ENCODE measurements at places on chromosomes 11 and 22.
A peak's percentile ranks its signal among the peaks of the same experiment; 100 is the strongest.

GRCh38 chr11:13140028-13140870 is 131.1 kb downstream of the RASSF10 start:
- DNase-seq, result peak; percentile 44

- DNase-seq, result no peak
These were observed 1.5 kb downstream of the SYT12 start for GRCh38 chr11:67024410-67024809.

GRCh38 chr11:5593146-5593545 is 3.3 kb upstream of the TRIM6 start:
- no peak for DNase-seq

DNA sequence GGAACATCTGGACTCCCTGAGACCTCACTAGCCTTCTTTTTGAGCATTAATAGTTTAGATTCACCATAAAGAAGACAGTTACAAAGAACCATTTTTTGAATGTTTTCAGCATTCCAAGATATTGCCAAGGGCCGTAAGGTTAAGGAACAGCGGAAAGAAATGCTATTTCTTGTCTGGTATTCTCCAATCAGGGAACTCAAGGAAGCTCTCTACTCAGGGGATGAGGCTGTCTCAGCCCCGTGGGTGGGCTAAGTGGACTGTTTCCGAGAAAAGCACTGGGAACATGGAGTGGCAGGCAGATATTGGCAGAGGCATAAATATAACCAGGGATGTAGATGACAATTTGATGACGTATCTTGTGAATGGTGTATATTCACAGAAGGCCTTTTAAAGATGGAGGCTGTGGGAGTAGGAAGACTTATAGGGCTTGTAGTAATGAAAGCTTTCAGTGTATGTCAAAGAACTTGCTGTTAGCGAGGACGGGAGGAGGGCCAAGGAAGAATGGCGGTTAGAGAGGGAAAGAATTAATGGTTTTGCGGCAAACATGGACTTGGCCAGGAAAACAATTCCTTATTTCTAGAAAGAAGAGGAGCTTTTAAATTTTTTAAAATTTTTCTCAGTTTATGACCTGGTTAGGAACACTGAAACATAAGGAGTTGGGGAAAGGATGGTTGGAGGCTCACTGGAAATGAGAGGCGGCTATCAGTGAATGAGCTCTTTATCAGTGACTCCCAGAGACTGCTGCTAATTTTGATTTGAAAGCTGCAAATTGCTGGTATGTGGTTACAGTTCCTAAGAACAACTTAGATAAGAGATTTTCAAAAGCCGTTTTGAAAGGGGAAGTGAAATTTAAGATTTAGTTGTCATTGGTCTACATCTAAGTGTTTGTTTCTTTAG is 64.6 kb downstream of the ST3GAL4 start:
- peak; percentile 47 for DNase-seq

DNA sequence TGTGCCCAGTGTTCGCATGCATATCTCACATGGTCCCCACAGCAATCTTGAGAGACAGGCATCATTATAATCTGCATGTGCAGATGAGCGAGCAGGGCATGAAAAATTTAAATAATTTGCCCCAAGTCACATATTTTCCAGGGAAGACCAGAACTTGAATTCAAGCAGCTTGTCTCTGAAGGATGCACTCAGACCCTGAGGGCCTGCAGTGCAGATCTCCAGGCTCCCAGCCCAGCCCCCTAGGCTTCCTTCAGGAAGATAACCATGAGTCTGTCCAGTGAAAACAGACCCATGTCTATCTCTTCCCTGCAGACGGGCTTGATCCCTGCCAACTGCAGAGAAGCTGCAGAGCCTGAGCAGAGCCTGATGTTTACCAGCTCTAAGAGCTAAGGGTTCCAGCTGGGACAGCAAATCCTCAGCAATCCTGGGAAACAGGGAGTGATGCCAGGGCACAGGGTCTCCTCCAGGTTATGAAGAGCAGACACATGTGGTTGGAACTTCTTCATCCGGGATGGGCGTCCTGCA is 55.1 kb downstream of the NAV2 start:
- peak; percentile 30 for DNase-seq

DNA sequence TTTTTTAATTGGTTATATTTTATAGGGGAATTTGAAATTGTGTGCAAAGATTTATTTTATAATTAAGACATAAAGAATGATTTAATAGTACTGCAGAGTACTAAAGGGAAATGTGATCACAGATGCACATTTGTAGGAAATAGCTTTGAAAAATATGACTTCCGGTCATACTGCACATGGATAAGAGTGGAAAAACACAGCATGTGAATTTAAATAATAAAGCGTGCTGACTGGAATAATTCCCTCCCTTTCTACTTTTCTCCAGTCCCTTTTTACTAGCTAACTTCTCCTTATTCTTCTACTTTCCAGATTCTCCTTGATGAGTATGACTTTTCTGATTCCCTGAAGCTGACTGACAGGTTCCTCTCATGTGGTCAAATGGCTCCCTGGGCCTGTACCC is 238.4 kb upstream of the CTSC start:
- no peak for DNase-seq

DNA sequence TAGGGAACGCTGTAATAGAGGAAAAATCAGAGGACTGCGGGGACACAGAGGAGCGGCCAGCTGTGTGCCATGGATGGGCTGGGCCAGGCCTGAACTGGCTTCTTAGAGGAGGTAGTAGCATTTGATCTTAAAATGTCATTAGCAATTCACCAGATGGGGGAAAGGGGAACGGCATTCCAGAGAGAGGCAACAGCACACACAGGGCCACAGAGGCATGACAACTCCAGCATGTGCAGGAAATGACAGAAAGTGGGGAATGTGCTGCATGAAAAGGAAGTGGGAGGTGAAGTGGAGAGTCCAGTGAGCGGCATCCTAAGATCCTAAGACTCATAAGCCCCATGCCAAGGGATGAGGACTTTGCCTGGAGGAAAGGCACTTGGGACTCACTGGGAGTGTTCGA is 69.0 kb downstream of the UBASH3B start:
- DNase-seq, result no peak

Data from amniotic epithelial cell (primary cell).